Astrocyte of the cerebellum (primary cell): ENCODE measurements at places on chromosomes 1 and 21.

DNA sequence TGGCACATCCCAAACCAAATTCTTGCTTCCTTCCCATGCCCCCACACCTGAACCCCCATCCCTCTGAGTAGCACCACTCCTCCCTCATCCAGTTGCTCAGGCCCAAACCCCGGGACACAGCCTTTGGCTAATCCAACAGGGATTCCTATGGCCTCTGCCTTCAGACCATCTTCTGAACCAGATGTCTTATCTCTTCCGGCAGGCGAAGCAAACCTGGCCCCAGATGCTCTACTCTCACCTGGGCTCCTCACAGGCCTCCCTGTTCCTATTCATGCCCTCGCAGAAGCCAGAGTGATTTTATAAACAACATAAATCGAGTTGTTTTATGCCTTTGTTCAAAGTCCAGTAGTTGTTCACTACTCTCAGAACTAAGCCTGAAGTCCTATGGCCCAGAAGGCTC lies 12.5 kb upstream of the KCNA2 start:
- no peak for DNase-seq

- no peak for DNase-seq
Measured at GRCh38 chr1:245457562-245457961, 302.8 kb downstream of the KIF26B start.

GRCh38 chr1:9292361-9293240 lies at the start of gene SPSB1:
Gene SPSB1 (plus strand): TSS chr1:9292894. CDS start chr1:9355892, 62,998 bp downstream.
- DNase-seq, result no peak

DNA sequence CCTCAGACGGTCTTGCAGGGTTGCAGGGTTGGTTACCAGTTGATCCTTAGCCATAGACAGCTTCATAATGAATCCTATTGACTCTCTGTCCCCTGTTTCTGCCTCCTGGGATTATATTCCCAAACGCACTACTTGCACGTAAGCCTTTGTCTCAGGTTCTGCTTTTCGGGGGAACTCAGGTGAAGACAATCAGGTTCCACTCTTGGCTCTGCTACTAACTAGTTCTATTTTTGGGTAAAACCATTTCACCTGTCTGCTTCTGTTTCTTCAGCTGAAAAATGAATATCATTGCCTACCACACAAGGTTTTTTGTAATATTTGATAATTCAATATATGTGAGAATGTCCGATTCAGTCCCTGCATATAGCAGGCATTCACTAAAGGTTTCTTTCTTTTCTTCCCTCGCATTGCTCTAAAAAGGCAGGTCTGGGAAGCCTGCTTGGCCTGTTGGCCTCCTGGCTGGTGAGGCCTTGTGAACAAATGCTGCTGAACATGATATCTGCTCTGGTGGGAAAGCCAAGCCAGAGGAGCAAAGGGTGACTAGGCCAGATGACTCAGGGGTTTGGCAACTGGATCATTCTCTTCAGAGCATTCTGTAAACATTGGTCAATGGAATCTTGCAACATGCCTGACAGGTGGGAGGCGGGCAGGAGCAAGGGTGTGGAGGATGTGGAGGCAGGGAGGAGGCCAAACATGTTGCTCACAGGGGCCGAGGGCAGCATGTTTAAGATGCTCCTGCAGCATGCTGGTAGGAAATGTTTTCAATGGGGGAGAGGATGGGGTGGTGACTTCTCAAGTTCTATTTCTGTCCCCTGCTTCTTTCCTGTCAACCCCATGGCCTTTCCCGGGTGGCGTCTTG lies 23.8 kb downstream of the IER5 start:
- DNase-seq, result peak; percentile 93

- DNase-seq, result no peak
Measured at GRCh38 chr1:201783572-201783971, 45.4 kb upstream of the IPO9 start.

- DNase-seq, result no peak
Measured at GRCh38 chr1:28887835-28888682, 26.3 kb upstream of the EPB41 start.

GRCh38 chr1:54926970-54927369 lies 40.0 kb upstream of the DHCR24 start:
- no peak for DNase-seq

DNA sequence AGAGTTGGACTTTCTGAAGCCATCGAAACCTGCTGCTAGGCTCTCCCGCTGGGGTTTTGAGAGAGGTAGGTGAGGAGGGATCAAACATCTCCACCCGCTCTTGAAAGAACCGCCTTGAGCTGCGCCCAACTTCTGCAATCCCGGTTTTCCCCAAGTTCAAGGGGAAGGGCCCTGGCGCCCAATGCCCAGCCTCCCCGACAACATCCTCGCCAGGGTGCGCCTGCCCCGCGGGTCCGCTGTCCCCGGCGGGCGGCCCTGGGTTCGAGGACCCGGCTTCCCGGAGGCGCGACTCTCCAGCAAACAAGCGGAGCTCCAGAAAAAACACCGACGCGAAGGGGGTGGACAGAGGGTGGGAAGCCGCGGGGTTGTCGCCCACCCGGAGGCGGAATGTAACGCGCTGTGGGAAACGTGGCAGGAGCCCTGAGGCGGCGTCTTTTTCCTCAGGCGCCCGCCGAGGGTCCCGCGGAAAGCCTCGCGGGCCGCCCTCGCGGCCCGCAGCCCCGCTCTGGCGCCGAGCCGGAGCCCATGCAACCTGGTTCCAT lies 607 bp downstream of the BTG3 start:
- no peak for DNase-seq

- no peak for DNase-seq
Measured at GRCh38 chr1:189960769-189961168, 516.9 kb downstream of the BRINP3 start.

DNA sequence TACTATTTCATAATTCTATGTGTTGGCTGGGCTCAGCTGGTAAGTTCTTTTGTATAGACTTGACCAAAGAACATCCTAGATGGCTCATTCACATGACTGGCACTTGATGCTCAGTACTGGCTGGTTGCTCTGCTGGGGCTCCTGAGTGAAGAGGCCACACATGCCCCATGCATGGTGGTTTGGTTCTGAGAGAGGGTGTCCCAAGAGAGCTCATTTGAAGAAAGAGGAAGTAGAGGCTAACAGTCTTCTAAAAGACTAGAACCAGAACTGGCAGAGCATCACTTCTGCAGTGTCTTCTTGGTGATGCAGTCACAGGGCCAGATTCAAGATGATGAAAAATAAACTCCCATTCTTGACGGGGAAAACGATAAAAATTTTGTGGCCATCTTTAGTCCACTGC lies 5.2 kb upstream of the BACH1 start:
- no peak for DNase-seq

GRCh38 chr1:188817814-188818213 lies 1659.8 kb downstream of the BRINP3 start:
- DNase-seq, result no peak

- DNase-seq, result no peak
Measured at GRCh38 chr1:91439016-91439415, 34.4 kb upstream of the HFM1 start.

DNA sequence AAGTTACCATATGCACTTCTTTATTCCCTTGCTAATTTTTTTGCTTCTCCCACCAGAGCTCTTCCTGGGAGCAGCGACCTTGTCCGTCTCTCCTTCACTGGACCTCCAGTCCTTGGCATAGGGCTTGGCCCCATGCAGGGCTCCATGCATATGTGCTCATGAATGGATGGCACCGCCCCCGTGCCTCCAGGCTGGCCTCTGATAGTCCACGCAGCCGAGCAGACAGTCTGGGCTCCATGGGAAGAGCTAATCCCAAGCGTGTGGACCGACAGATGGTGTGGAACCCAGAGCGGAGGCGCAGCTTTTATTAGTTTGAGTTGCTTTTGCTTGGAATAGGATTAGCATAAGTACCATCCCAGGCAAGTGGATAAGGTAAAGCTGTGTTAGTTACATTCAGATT lies 41.8 kb downstream of the CDCP2 start:
- no peak for DNase-seq

DNA sequence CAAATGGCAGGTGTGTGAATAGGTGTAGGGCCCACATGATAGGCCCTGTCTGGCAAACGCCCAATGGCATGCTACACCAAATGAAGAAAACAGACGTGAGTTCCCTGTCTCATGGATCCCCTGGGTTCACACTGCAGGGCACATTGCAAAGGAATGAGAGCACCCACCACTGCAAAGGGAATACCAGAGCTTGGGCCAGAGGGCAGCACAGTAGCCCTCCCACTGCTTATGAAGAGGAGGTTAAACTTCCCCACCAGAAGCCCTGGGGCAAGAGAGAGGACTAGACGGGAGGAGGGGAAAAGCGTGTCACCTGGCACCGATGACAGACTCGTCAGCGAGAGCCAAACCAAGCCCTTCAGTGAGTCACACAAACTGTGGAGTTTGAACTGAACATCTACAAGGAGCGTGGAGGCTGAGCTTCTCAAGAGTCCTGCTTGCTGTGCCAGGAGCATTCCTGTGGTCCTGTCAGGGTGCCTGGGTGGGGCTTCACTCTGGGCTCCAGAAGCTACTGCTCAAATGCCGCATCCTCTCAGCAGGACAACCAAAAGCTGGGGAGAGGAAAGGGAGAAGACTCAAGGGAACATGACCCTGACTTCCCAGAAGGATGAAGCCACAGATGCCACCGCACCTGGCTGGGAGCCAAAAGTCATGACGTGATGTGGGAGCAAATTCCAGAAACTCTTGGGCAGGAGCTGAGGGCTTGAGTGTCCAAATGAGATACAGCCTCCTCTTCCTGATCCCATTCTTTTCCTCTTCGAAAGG lies 61.1 kb downstream of the TOMM20 start:
- peak; percentile 99 for DNase-seq

DNA sequence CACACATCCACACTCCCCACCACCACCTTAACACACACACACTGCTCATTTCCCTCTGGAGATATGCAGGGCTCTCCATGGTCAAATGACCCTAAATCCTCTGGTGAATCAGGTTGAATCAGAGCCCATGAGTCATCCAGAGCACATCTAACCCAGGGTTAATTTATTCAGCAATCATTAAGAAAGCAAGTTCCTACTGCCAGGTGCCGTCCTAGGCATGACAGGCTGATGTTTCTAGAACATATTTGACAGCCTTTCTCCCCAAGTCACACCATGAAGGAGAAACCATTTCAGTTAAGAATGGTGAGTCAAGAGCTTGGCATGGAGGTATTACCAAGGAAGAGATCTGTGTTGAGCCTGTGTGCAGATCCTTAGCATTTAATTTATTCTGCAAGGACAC lies 194.3 kb upstream of the CAMK1G start:
- peak; percentile 70 for DNase-seq

GRCh38 chr1:197614916-197615692 lies 160.2 kb downstream of the DENND1B start:
- DNase-seq, result peak; percentile 15

DNA sequence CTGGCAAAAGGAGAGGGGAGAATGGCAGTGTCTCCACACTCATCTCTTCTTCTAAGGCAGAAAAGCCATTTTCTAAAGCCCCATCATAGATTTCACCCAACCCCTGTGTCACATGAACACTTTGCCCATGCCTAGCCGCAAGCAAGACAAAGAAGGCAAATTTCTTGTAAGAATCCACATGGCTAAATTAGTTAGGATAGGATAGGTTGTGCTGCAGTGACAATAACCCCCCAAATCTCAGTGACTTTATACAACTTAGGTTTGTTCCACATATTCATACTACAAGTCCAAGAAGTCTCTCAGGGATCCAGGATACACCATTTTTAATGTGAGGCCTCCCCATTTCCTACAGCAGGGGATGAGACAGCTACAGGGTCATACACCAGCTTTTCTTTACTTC lies 40.8 kb downstream of the MIS18A start:
- no peak for DNase-seq

GRCh38 chr1:184069675-184070074 lies 18.1 kb downstream of the TSEN15 start:
- no peak for DNase-seq

DNA sequence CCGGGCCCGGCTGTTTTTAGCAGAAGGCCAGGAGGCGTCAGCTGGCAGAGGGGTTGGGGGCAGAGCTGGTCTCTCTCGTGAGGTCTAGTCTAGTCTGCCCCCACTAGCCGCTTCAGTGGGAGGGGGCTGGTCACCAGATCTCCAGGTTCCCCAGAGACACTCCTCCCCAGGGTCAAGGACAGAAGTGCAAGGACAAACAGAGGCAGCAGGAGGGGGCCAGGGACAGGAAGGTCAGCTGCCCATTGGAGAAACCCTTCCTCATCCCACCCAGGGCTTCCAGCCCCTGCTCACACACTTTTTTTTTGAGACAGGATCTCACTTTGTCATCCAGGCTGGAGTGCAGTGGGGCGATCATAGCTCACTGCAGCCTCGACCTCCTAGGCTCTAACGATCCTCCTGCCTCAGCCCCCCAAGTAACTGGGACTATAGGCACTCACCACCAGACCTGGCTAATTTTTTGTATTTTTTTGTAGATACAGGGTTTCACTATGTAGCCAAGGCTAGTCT lies 10.0 kb downstream of the FAM229A start:
- no peak for DNase-seq

DNA sequence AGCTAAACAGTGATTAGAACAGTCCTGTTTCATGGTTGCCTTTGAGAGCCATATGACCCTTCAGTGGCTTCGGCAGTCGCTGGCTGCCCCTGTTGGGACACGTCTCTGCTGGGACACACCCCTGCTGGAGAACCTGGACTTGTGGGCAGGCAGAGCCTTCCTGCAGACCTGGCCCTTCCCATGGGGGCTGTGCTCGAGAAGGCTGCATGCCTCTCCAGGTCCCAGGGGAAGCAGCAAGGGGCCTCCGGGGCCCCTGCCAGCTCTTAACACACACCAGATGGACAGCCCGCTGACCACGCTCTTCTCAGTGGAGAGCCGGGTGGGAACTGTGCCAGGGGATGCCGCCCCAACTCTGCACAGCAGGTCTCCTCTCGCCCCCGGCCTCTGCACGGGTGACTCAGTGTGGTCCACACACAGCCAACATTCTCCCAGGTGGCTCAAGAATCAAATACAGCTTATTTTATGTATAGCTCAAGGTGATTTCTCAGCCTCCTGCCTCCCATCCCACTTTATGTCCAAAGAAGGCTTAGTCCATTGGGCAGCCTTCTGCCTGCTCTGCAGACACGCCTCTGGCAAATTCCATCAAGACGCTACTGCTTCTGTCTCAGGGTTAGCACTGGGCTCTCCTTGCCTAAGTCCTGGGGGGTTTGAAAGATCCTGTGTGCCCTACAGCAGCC lies 450.8 kb downstream of the KIF26B start:
- DNase-seq, result peak; percentile 87

DNA sequence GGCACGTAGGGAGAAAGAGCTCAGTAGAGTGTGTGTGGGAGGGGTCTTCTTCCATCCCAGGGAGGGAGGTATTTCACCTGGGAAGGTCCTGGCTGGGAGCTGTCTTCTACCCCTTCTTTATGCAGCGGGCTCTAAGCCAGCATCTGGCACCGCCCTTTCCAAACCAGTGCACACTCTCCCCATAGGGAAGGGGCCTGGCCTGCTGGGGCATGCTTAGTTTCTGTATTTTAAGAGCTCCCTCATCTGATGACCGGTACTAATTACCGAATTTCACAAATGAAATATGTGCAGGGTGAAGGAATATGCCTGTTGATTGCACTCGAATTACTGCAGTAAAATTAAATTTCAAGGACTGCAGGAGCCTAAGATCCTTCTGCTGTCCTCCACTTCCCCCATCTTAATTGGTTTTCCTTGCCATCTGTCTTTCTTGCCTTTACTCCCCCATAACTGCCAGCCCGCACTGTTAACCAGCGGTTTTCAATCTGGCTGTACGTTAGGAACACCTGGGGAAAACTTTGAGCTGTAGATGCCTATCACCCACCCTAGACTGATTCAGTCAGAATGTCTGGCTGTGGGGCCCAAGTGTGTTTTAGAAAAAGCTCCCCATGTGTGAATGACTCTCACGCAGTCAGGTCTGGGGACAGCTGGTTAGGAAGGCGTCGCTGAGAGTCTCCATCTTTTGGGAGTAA lies 20.1 kb downstream of the GALNT2 start:
- DNase-seq, result no peak
